NCI-H1417 (cell line): ENCODE measurements at places on chromosomes 4 and X.

DNA sequence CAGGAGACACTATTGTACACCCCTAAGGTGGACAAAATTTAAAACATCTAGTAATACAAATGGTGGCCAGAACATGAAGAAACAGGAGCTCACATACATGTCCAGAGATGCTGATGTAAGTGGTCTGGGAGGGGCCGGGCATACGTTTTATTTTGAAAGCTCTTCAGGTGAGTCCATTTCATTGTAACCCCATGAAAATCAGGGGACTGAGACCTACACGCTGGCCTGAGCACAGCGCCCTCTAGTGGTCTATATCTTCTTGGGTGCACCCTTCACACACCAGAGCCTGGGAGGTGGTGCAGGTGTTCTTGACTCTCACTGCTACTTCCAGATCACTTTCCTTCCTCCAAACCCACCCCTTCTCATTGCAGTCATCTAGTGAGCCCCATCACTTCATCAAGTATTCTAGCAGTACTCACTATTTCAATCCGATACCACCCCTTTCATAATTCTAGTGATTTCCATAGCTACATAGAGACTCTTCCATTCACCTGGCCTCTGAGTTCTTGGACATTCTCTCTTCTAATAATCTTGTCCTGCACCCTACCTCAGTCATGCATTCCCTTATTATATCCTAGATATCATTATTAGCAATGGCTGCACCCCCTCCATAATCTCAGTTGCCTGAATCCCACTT lies 4.3 kb upstream of the TLR6 start:
- DNase-seq = peak; percentile 37

DNA sequence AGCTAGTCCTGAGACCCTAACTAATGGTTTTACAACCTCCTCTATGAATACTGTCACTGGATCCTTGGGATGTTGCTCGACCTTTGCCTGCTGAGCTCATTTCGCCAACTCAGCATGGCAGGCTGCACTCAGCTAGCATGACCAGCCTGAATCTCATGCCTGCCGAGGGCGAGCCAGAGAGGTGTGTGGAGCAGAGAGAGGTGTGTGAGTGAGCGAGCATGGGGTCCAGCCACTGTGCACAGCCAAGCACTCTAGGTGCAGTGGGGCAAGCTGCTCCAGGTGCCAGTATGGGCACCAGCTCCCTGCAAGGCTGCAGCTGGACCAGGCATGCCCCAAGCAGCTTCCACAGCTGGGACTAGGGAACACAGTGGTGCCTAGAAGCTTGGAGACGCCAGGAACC lies 410.9 kb downstream of the PCDH10 start:
- DNase-seq = no peak

- DNase-seq = no peak
Observed at GRCh38 chr4:55364691-55365344, 18.8 kb downstream of the SRD5A3 start.

DNA sequence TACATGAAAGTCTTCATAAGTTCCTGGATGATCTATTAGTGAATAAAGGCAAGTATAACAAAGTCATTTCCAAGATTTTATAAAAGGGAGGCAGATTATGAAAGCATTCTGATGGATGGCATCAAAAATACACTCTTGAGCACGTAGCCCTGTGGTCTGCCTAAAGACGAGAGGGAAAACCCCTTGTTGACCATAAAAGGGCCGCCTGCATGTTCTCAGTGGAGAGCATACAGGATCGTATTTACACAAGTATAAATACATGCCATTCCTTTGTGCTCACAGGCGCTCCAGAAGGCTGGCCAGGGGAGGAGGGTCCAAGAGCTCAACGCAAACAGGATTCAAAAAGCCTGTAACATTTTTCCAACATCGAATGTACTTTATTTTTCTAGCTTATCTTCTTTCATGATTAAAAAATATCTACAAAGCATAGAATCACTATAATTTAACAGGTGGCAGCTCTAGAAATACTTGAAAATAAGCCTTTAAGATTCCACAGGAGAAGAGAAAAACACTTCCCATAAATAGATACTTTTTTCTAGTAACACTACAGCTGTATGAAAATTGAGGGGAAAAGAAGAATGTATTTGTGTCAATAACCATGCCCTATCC lies 29.6 kb downstream of the PDGFC start:
- DNase-seq = peak; percentile 1

GRCh38 chr4:1590244-1590643 lies 93.9 kb downstream of the FAM53A start:
- no peak for DNase-seq

- no peak for DNase-seq
Observed at GRCh38 chrX:31420302-31420701, 348.5 kb upstream of the FTHL17 start.

DNA sequence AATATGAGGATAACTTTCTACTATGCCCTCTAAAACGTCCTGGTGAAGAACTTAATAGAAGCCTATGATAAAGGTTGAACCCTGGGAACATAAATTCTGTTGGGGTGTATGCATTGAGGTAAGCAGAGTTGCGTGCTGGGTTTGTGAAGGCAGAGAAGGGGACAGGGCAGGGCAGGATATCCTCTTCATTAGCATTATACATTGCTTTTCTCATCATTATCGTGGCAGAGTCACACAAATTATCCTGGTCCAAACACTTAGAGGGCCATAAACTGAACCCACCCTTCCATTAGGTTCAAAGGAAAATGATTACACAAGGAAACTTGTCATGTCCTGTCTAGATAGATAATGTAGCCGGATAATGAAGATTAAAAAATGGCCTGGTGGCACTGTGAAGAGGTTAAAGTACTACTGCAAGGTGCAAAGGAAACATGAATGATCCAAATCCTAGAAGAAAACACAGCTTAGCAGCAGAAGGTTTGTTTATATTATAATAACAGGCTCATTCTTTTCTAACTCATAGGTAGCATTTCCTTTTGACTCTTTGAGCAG lies 189.1 kb downstream of the SPCS3 start:
- DNase-seq = no peak

- DNase-seq = no peak
Observed at GRCh38 chrX:2427147-2427546, 73.6 kb downstream of the DHRSX start.

GRCh38 chr4:173145131-173145530 lies 23.5 kb upstream of the GALNT7 start:
- DNase-seq = no peak

GRCh38 chr4:180923486-180923885 lies 1319.7 kb upstream of the TENM3 start:
- no peak for DNase-seq

DNA sequence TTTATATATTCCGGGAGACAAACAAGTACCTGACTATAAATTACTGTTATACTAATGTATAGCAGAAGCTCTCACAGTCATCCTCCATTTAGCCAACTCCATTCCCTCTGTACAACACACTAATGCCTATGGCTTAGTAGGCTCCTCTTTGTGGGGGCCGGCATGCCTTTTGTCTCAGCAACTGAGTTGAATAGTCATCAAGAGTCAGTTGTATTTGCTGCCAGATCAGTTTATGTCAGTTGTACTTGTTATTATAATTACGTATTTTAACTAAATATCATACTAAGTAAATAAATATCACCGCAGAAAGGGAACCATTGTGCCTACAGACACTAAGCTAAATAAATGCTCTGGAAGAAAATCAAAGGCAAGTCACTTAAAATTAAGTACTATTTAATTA lies 9.9 kb downstream of the PRMT9 start:
- peak; percentile 12 for DNase-seq

- no peak for DNase-seq
Observed at GRCh38 chr4:87313756-87314155, 8.9 kb downstream of the HSD17B13 start.

- DNase-seq = no peak
Observed at GRCh38 chr4:184510401-184510800, 36.1 kb upstream of the IRF2 start.

- no peak for DNase-seq
Observed at GRCh38 chr4:4490816-4491215, 51.0 kb downstream of the STX18 start.

GRCh38 chrX:111133389-111133788 lies 37.4 kb downstream of the PAK3 start:
- DNase-seq = no peak

GRCh38 chrX:68932611-68933010 lies 103.8 kb downstream of the EFNB1 start:
- no peak for DNase-seq

- DNase-seq = no peak
Observed at GRCh38 chrX:47568656-47569295, 7.8 kb downstream of the ARAF start.

GRCh38 chrX:72540318-72540717 lies 32.3 kb downstream of the HDAC8 start:
- peak; percentile 64 for DNase-seq

DNA sequence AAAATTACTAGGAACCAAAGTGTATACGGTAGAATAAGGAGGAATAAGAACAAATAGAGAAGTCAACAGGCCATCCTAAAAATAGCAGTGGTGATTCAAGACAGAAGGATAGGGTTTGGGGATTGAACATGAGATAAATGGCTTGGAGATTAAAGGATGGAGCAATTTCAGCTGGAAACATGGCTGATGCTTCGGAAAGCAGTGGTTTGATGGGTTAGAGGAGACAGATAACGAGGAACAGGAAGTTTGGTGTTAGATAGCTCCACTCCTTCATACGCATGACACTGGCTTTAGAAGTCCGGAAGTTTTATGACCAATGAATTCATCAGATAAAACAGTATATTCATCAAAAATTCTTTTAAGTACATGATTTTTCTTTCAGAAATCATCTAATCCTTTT lies 70.8 kb upstream of the GALNTL6 start:
- DNase-seq = no peak

GRCh38 chr4:159222043-159222552 lies 119.2 kb downstream of the RAPGEF2 start:
- no peak for DNase-seq

DNA sequence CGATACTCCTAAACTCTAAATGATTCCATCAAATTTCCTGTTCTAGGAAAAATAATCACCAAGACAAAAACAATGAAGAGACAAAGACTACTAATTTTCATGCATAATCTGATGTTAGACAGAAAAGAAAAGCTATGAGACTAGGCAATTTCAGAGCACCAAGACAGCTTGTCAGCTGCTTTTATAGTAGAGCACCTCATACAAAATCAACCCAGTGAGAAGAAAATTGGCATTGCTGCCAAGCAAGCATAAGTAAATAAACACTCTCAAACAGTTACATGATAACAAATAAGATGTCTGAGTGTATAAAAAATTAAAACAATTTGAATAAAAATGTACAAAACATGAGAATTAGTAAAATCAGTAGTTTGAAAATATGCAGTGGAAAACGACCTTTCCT lies 1544.6 kb downstream of the C4orf33 start:
- no peak for DNase-seq

GRCh38 chr4:42152507-42153504 lies at the start of gene BEND4:
Gene BEND4 (minus strand): TSS chr4:42152655. CDS start chr4:42152143, 512 bp downstream.
- DNase-seq = no peak

DNA sequence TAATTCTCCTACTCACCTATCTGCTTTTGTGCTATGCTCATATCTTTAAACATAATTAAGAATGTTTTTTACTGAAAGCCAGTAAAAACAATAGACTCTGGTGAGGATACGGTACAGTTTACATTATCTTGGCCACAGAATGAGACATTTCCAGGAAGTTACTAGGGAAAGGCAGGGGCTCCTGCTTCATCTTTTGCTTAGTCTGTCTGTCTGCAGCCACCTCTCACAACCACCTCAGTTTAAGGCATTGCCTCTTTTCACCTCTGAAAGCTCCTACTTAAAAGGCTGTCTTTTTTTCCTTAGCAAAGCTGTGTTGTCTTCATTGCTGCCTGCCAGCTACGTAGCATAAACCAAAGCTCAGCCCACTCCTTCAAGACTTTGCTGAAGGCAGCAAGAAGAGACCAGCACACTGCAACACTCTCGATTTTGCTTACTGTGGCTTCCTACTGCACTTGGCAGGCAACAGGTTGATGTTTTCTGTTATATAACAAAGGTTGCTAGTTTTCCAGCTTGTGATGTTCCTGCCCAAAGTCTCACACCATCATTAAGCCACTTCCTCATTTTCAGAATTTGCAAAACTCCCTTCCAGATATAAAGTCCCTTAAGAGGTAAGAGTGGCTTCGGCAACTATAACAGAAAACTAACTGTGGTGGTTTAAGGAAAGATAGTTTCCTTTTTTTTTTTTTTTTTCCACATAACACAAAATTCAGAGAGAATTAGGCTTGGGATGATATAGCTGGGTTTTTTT lies 432.9 kb downstream of the GRXCR1 start:
- no peak for DNase-seq

- no peak for DNase-seq
Observed at GRCh38 chr4:140211693-140212092, 57.7 kb upstream of the MAML3 start.

DNA sequence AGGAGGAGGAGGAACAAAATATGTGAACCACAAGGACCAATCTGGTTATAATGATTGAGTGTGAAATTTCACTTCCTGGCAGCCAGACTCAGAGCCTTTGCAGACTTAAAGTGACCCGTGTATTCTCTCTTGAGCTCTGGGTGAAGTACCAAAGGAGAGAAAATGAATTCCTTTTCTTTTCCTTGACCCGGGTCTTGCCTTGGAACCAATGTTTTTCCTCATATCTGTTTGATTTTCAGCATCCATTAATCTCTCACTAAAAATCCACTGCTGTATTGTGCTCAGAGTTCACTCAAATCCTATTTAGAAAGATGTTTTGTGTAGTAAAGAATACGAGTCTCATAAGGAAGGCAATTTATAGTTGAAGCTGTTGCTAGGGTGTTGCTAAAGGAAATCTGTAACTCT lies 78.3 kb upstream of the C1QTNF7 start:
- DNase-seq = no peak

DNA sequence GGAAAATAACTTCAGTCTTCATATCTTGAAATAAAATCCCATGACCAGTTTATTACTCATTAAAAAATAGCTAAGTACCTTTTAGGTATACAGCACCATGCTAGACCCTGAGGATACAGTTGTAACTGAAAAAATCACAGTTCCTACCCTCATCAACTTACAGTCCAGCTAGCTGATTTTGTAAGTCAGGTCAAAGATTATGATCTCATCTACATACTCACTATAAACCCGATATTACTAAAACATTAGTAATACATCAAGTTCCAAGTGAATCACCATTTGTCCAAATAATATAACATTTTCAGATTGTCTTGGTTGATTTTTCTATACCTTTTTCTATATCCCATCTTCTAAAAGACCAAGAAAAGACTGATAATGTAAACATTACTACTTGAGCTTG lies 333.9 kb downstream of the INPP4B start:
- DNase-seq = no peak

DNA sequence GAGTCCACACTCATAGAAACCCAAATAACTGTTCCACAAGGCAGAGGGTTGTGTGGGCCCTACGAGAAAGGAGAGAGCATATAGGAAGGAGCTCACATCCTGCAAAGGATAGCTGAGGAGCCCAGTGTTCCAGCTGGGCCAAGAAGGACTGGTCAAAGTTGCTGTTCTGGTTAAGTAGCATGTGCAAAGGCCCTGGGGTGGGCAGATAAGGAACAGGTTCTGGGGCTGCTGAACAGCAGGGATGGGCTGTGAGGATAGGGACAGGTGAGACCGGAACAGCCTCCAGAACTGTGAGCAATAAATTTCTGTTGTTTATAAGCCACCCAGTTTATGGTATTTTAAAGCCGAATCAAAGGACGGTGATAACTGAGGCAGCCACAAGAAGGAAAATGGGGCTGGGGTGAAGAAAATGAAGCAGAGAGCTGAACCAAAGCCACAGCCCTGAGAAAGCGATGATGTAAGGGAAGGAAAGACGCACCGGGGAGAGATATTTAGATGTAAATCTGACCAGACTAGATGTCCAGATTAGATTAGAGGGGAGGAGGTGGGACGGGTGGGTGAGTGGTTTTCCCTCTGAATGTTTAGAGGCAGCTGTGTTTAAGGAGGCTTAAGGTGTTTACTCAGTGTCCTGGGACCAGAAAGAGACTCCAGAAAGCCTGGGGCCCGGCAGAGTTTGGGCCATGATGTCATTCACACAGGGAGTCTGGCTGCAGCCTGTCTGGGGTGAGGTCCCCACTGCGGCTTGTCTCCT lies 180.8 kb upstream of the BCOR start:
- no peak for DNase-seq
